ENCODE measurements at places on chromosomes 3 and 15. TPM values are rescaled to one million over a fixed set of nuclear protein-coding genes. Genes with fewer than 3 reads are reported as not detected.

The LYZL4 gene
- not detected for total RNA-seq

The GAP43 gene
- total RNA-seq: 0.09 TPM

The GOLGA8S gene
- 0.18 TPM for total RNA-seq

The ETV5 gene
- total RNA-seq: 25.2 TPM

The ARNT2 gene
- total RNA-seq: 19.3 TPM

The ATP13A3 gene
- total RNA-seq: 41.4 TPM

The RBPMS2 gene
- 7.2 TPM for total RNA-seq

The FAM107A gene
- total RNA-seq: 0.46 TPM

The TBL1XR1 gene
- 16.2 TPM for total RNA-seq

The SST gene
- total RNA-seq: not detected

The SAMD7 gene
- not detected for total RNA-seq

The DNAH12 gene
- 0.18 TPM for total RNA-seq

The NEK10 gene
- 0.64 TPM for total RNA-seq
